ENCODE measurements at places on chromosomes 1 and 21. TPM values are rescaled to one million over a fixed set of nuclear protein-coding genes. Genes with fewer than 3 reads are reported as not detected.

- DNase-seq, result no peak
Observed at GRCh38 chr1:226369110-226369509, 38.8 kb downstream of the PARP1 start.

- DNase-seq, result peak; percentile 31
Observed at GRCh38 chr1:209072481-209072880, 511.0 kb upstream of the CAMK1G start.

GRCh38 chr1:53715478-53715877 lies 23.5 kb downstream of the GLIS1 start:
- DNase-seq, result no peak

MT1HL1 gene
- not detected for total RNA-seq

- no peak for DNase-seq
Observed at GRCh38 chr21:46124083-46124925, 26.4 kb downstream of the COL6A2 start.

- no peak for DNase-seq
Observed at GRCh38 chr1:36107394-36107793, 17.6 kb downstream of the COL8A2 start.

DNA sequence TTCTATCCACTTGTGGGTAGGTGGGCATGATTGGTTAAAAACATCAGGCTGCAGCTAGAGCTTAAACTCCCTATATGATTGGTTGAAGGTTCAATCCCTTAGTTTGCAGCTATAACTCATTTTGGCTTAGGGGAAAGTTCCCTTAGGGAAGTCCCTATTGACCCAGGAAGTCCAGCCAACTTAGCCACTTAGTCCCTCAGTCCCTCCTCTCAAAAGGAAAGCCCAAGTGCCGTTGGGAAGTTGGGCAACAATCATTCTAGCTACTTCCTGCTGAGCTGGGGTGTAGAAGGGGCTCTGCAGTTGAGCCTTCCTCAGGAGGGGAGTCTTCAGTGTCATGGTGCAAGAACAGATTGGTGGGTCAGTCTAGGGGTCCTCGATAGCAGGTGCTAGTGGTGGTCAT lies 12.2 kb downstream of the MSTO1 start:
- DNase-seq, result no peak

KCND3 gene
- total RNA-seq, result under 0.01 TPM

GRCh38 chr1:66154394-66154793 lies 361.7 kb downstream of the PDE4B start:
- no peak for DNase-seq

PTPRF gene
- 297 TPM for total RNA-seq

- peak; percentile 23 for DNase-seq
Observed at GRCh38 chr1:246492611-246493245, 14.4 kb downstream of the SMYD3 start.

SHE gene
- total RNA-seq, result not detected

DNA sequence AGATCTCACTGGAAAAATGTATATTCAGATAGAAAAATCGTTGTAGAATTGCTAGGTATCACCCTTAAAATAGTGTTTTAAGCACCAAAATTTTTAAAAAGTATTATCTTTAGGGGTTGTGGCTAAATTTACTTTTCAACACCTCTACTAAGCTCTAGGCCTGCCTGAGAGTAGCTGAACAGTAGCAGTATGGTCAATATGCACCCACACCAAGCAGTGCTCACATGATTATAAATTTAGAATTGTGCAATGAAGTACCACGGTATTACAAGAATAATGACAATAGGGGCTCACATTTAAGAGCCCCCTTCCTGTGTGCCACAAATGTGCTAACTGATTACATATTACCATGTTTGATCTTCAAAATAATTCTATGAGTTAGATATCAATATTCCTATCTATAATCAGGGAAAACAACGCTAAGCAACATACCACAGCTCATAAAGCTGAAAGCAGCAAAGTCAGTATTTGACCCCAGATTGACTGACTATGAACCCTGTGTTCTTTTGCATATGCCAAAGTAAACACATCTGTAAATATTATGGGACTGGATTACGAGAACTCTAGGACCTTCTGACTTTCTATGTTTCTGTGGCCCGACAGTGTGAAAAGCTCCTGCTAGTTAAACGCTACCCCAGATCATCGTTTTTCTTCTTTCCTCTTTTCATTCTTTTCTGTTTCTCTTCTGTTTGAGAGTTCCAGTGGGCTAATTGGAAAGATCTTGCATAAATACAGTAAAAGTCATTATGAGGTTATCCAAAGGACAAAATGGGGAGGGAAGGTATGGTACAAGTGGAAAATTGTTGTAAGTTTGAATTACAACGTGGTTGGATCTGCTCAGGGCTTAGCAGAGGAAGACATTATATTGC lies 201.1 kb upstream of the C1orf87 start:
- no peak for DNase-seq

DNA sequence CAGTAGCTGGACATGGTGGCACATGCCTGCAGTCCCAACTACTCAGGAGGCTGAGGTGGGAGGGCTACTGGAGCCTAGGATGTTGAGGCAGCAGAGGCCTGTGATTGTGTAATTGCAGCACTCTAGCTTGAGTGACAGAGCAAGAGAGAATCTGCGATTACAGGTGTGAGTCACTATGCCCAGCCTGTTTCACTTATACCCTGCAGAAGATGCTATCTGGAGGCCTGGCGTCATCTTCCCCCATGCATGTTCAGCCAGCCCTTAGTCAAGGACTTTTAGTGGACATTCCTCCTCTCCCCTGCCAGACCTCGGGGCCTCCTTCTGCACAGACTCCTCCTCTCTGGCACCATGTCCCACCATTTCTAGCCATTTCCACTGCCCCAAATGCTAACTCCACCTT lies 36.3 kb upstream of the RCC2 start:
- DNase-seq, result peak; percentile 78

DNA sequence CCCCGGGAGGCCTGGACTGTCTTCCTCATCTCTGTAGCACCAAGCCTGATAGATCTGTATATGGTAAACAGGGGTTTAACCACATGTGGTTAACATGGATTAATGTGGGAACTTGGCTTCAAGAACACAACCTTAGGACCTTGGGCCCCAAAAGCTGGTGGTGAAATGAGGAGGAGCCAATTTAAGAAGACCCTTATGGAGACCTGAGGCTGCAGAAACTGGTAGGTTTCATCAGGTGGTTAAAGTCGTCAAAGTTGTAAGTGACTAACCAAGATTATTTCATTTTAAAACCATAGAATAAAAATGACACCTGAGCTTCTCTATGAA lies 14.0 kb downstream of the THEMIS2 start:
- no peak for DNase-seq

DNA sequence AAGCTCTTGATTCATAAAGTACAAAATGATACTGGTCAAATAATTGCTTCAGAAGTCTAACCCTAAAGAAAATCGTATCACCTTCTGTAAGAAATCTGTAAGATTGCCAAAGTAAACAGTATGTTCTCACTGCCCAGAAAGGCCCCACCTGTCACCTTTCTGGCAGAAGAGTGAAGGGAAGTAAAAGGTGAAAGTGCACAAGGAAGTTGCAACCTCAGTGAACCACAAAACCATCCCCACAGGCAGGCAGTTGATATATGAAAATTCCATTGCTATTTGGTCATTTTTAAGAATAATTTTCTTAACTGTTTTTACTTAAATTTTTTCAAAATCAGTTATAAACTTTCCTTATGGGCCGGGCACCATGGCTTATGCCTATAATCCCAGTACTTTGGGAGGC lies 48.5 kb upstream of the FBXO28 start:
- no peak for DNase-seq

DNA sequence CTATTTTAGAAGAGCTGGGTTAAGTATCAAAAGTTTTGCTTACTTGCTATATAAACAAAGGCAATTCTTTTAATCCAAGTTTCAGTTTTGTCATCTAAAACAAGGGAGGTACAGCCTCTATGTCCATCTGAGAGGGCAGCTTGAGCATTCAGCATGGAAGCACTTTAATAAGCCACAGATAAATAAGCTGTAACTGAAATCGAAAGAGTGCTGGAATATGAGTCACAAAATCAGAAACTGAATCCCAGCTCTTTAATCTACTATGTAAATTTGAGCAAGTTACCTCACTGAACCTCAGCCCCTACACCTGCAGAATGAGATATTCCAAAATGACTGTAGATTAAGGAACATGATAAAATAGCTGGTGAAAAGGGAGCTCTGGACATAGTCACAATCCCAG lies 80.0 kb upstream of the HP1BP3 start:
- DNase-seq, result no peak

- no peak for DNase-seq
Observed at GRCh38 chr1:158227904-158228623, 26.2 kb upstream of the CD1A start.

- no peak for DNase-seq
Observed at GRCh38 chr1:205948039-205948438, 4.8 kb upstream of the SLC26A9 start.

DNA sequence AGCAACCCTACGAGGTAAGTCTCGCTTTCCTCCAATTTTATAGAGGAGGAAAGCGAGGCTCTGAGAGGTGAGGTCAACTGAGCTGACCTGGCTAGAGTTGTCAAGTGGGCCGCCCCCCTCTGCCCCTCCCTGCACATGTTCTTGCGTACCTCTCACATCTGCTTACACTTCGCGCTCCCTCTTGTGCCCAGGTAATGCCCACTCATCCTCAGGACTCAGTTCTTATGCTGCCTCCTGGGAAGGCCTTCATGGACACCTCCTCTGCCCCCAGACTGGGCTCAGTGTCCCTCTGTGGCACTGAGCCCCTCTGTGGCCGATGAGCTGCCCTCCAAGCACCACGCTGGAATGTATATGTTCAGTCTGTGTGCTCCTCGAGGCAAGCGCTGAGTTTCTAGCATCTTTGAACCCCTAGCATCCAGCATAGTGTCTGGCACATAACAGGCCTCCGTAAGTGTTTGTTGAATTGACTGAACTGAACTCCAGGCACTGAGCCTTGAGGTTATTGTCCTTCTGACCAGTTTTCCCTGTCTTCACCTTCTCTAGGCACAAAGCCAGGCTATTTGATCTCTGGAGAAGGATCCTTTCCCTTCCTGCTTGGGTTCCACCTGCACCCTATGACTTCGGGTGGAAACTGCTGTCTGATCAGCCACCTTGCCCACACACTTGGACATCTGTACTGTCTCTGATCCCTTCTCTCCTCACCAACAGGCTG lies 13.5 kb downstream of the MOV10 start:
- no peak for DNase-seq

FAM43B gene
- 0.13 TPM for total RNA-seq

DNA sequence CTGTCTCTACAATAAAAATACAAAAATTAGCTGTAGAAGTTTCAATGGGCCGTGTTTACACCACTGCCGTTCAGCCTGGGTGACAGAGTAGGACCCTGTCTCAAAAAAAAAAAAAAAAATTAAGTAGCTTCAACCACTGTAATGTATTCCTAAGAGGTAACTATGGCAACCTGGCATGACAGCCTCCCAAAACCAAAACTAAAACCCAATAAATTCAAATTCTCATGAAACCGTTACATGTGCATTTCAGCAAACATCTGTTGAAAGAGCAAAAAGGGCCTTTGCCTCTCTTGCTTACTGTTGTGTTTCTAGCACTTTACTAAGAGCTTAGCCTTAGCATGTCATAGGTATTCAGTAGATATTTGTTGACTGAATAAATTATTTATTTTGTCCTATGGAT lies 33.5 kb downstream of the ODR4 start:
- DNase-seq, result no peak

DNA sequence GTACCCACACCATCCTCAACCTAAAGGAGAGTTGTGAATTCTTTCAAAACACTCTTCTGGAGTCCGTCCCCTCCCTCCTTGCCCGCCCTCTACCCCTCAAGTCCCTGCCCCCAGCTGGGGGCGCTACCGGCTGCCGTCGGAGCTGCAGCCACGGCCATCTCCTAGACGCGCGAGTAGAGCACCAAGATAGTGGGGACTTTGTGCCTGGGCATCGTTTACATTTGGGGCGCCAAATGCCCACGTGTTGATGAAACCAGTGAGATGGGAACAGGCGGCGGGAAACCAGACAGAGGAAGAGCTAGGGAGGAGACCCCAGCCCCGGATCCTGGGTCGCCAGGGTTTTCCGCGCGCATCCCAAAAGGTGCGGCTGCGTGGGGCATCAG lies 638 bp upstream of the OLIG2 start:
- no peak for DNase-seq

- no peak for DNase-seq
Observed at GRCh38 chr1:171739656-171740055, 2.2 kb downstream of the VAMP4 start.

DNA sequence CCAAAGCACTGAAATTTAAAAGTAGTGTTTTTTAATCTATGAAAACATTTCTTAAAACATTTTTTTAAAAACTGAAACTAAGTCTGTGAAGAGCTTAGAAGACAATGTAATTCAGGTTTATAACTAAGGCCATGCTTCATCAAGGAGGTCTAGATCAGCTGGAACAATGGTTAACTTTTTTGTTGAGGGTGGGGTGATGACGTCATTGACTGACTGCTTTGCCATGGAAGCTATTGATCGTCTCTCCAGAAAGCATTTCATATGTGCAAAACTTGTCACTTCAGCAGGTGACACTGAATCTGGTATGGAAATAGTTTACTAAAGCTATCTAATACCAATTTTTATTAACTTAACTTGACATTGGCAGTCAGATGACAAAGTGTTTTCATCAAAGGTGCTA lies 21.0 kb downstream of the RAVER2 start:
- DNase-seq, result no peak

- no peak for DNase-seq
Observed at GRCh38 chr1:112196731-112197130, 199.3 kb upstream of the CTTNBP2NL start.

DNA sequence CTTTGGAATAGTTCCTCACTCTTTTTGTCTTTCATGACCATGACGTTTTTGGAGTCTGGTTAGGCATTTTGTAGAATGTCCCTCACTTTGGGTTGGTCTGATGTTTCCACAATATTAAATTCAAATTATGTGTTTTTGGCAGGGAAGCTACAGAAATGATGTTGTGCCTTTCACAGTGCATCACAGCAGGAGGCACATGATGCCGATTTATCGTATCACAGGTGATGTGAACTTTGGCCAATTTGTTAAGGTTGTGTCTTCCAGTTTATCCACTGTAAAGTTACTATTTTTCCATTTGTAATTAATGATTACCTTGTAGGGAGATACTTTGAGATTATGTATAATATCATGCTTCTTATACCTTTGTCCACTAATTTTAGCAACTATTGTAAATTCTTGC lies 114.3 kb downstream of the FGGY start:
- no peak for DNase-seq

- no peak for DNase-seq
Observed at GRCh38 chr1:213138892-213139291, 87.9 kb downstream of the RPS6KC1 start.

- DNase-seq, result no peak
Observed at GRCh38 chr21:44263221-44263760, 1.6 kb upstream of the DNMT3L start.

- no peak for DNase-seq
Observed at GRCh38 chr1:47696737-47697441, 259.0 kb downstream of the FOXD2 start.

All from kidney epithelial cell (primary cell).